Renal cortical epithelial cell (primary cell): ENCODE measurements at places on chromosomes 16 and 17.

- DNase-seq: peak; percentile 26
These were observed 94.7 kb upstream of the SIAH1 start for GRCh38 chr16:48479955-48480354.

GRCh38 chr16:55271945-55272513 lies 52.0 kb upstream of the IRX6 start:
- no peak for DNase-seq

- no peak for DNase-seq
These were observed 85.6 kb upstream of the NOL11 start for GRCh38 chr17:67632141-67632540.

DNA sequence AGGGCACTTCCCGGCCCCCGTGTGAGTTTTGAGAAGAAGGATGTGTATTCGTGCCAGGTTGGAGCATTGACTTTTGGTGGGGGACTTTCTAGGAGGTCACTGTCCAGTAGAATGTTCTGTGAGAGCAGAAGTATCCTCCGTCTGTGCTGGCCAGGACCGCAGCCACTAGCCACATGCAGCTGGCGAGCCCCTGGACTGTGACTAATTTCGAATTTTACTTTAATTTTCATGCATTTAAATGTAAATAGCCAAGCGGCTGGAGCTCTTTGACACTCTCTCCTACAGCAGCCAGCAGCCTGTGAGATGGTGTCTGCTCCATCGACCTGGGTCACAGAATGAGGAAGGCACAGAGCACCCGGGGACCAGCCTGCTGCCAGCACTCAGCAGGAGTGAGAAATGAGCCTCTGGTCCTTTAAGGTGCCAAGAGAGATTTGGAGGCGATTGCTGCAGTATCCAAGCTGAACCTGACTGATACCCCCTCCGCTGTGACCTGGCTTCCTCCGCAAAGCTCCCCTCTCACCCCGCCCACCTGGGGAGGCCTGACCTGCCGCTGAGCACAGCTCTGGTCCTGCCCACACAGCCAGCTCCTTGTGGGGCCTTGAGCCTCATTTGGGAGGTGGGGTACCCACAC lies 7.8 kb downstream of the ATP2A3 start:
- no peak for DNase-seq

GRCh38 chr17:21166595-21167210 lies 39.9 kb downstream of the DHRS7B start:
- DNase-seq: no peak

- no peak for DNase-seq
These were observed 87.2 kb upstream of the CACNG5 start for GRCh38 chr17:66747578-66748275.

DNA sequence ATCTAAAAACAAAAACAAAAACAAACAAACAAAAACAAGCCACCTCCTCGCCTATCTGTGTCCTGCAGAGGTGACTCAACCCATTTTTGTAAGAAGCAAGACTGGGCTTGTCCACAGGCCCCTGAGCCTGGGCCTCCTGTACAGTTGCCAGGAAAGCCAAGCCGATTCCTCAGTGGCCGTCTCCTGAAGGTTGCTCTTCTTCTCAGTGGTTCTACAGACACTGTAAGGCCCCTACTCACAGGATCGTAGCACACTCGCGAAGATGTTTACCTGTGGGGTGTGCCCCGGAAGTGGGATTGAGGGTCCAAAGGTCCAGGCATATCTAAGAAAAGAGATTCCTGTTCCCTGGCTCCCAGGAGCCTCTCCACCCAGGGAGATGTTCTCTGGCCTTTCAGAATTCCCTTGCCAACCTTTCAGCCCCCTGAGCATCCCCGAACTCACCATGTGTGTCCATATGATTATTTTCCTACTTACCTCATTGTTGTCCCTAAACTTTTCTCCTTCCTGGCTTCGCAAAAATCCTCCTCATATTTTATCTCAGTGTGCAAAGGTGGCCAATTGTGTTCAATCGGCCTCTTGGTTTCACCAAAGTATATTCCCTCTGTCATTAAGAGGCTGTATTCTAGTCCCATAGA lies 7.5 kb upstream of the CES3 start:
- no peak for DNase-seq

- no peak for DNase-seq
These were observed 30.8 kb upstream of the DHX40 start for GRCh38 chr17:59534583-59534982.

- DNase-seq: no peak
These were observed 102.8 kb downstream of the MAF start for GRCh38 chr16:79497606-79498350.

- DNase-seq: peak; percentile 26
These were observed 376.1 kb downstream of the SEC14L1 start for GRCh38 chr17:77516902-77517301.

DNA sequence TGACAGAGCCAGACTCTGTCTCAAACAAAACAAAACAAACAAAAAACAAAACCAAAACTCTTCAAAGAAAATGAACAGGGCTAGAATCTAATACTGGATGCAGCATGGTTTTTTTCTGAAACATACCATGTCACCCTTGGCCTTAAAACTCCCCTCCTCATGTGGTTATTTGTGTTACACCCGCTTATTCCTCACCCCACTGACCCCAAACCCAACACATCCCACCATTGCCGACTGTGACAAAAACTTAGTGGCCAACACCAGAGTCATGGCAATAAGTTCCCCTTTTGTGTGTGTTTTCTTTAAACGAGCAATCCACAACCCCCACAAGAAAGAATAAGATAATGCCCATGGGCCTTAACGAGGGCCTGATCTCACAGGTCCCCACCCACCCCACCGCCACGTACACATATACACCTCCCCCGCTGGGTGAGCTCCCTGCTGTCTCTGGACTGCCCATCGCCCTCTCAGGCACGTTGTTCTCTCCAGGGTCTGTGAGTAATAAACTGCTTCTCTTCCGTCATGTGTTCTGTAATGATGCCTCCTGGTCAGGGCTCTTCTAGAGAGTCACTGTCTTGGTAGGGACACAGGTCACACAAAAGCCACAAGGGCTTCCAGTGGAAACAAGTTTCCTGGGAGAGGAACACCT lies 16.8 kb upstream of the ENGASE start:
- no peak for DNase-seq

GRCh38 chr16:84379008-84379708 lies 10.8 kb downstream of the ATP2C2 start:
- no peak for DNase-seq

DNA sequence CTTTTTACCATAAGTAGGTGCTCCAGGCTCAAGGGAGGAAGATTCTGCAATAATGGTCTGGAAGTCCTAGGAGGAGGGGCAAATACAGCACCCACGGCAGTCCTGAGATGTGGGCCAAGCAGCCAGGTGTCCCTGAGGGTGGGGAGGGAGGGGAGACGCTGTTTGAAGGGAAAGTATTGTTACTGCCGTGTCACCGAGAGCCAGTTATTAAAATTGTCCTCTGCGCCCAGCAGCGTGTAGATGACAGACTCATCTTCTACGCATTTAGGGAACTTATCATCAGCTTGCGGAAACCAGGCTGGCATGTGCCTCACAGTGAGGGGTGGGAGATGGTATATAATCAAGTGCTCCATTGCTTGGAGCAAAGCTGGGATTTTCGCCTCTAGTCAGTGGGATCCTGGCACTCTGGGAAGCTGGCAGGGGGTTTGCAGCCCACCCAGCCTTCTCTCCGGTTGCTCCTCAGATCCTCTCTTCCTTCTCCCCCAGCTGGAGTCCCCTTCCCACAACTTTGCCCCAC lies 104.6 kb downstream of the OR1D5 start:
- no peak for DNase-seq

DNA sequence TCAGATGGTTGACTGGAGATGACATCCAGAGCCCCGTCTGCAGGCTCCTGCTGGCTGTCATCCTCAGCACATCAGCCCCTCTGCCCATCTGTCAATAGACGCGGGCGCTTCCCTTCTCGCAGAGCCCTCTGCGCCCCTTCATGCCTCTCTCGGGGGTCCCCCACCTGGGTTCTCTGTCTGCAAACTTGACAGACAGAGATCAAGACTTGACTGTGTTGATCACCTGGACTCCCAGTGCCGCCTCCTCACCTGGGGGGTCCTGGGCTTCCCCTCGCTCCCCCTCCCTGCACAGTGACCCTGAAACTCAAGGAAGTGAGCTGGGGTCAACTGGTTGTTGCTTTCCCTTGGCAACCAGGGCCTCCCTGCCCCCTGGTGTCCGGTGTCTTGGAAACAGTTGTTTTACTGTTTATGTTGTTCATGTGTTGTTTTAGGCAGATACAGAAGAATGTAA lies 31.9 kb downstream of the RNF213 start:
- DNase-seq: no peak
